ENCODE measurements at places on chromosomes 11 and 22. TPM values are rescaled to one million over a fixed set of nuclear protein-coding genes. Genes with fewer than 3 reads are reported as not detected.

LUZP2 gene
- total RNA-seq = not detected

ADORA2A gene
- 0.48 TPM for total RNA-seq

USH1C gene
- 1.6 TPM for total RNA-seq

OR51E2 gene
- not detected for total RNA-seq

EI24 gene
- total RNA-seq = 108 TPM

DDIAS gene
- 13.3 TPM for total RNA-seq

AIFM3 gene
- 1.5 TPM for total RNA-seq

CASP5 gene
- not detected for total RNA-seq

MYRF gene
- 20.8 TPM for total RNA-seq

MMP12 gene
- not detected for total RNA-seq

C11orf86 gene
- 97.2 TPM for total RNA-seq

PTPMT1 gene
- total RNA-seq = 74.3 TPM

EHF gene
- 0.48 TPM for total RNA-seq

All from A549 treated with GW870086 at 1 μM for 4 hours (cell line).